ENCODE measurements at places on chromosomes 7 and 10.

GRCh38 chr7:88985295-88985694, 189.8 kb upstream of the TEX47 start:
- no peak for DNase-seq

- DNase-seq, result no peak
Measured at GRCh38 chr10:79378647-79379511, 31.6 kb downstream of the PPIF start.

- DNase-seq, result no peak
Measured at GRCh38 chr7:39099146-39099545, 121.4 kb downstream of the POU6F2 start.

DNA sequence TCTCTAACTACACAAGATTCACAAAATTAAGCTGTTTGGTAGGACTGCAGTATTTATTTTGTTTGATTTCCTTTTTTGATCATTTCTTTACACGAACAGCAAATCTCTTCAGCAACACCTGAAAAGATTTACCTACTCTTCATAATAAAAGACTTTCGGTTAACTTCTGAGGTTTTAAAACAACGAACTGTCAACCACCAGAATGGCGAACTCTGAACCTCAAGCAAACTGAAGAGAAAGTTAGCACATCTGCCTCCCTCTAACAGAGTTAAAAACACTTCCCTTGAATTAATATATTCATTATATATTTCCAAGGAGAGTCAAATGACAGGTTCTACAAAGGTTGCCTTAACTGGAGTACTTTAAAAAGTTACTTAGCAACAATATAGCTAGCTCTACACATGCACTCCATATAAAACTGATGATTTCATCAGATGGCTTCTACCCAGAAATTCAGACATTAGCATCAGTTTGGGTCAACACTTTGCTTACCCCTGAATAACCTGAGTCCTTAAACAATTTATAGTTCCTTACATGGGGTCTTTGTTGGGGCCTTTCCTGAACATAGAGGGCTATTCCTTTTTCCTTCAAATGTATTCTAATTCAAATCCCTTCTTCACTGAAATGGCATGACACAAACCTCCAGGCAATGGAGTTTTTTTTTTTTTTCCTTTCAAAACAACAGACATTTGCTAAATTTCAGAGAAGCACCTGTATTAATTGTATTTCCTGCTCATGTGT, 118.3 kb downstream of the SEM1 start:
- no peak for DNase-seq

DNA sequence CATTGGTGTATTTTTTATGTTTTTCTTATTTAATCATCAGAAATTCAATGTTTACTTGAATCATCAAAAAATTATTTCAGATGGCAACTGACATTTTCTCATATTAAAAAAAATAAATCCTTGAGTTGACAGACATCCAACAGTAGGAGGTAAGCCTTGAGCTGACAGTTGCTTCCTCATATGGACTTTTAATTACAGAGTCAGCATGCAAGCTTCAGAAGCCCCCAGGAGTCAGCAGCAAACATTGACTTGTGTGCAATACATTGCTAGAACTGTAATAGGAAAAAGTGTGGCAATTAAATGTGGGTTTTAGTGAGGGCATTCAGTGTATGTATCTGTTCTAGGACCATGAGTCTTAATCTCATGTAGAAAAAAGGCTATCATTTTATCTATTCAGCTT, 62.4 kb upstream of the TAS2R16 start:
- no peak for DNase-seq

Measured in stimulated activated CD4-positive, alpha-beta T cell treated with anti-CD3 and anti-CD28 coated beads, Interleukin-1b, Interleukin-23, amount 100 ng/mL, for 48 hours (primary cell).